ENCODE measurements at places on chromosomes 1 and 21.

DNA sequence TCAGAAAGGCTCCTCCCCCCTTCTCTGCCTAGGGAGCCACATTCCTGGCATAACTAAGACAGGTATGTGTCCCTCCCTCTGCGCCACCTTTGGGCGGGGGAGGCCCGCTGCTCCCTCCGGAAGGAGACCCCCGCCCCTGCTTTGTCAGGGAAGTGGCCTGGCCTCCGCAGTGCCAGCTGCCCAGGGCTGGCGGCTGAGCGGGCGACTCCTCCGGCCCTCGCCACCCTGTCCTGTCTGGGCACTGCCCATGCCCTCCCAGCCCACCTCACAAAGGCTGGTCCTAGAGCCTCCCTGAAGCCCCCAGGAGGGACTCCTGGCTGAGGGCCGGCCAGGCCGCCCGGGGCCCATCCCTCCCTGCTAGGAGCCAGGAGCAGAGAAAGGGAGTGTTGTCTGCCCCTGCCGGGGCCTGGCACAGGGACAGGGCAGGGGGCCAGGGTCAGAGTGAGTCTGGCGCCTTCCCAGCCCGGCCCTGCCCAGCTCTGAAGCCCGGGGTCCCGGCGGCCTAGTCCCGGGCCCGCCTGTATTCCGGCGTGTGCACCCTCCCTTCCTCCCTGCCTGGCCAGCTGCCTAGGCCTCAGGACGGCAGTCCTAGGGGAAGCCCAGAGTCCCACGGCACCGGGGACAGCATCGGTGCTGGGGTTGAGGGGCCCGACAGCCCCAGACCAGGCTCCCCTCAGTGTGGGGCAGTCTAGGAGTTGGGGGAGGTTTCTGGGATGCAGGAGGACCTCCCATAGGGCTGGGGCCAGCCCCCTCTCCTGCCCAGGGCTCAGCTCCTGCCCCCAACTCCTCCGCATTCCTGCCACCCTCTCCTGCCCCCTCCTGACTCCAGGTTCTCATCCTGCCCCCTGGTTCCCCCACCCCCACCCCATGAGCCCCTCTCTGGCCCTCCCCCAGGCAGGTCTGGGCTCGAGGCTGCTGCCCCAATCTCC lies 5.1 kb downstream of the AGRN start:
- peak; percentile 84 for DNase-seq

GRCh38 chr1:55650444-55650843 lies 435.3 kb upstream of the USP24 start:
- no peak for DNase-seq

GRCh38 chr1:116515702-116516101 lies 55.1 kb downstream of the CD58 start:
- no peak for DNase-seq

DNA sequence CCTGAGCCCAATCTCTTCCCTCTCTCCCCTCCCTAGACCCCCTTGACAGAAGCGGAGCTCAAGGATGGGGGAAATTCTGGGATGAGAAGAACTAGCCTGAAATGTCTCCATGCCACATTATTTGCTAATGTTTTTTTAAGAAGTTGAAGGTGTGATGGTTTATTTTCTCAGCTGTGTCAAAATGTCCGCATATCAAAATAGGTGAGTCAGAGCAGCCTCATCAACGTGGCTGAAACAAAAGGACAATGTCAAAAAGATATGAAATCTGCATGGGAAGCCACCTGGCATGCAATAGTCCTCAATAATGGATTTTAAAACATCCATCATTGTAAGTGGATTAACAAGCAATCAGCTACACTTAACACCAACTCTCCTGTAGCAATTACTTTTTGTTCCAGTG lies 101.4 kb downstream of the BEND5 start:
- DNase-seq, result no peak

GRCh38 chr1:211551638-211552460 lies 27.1 kb downstream of the SLC30A1 start:
- no peak for DNase-seq

DNA sequence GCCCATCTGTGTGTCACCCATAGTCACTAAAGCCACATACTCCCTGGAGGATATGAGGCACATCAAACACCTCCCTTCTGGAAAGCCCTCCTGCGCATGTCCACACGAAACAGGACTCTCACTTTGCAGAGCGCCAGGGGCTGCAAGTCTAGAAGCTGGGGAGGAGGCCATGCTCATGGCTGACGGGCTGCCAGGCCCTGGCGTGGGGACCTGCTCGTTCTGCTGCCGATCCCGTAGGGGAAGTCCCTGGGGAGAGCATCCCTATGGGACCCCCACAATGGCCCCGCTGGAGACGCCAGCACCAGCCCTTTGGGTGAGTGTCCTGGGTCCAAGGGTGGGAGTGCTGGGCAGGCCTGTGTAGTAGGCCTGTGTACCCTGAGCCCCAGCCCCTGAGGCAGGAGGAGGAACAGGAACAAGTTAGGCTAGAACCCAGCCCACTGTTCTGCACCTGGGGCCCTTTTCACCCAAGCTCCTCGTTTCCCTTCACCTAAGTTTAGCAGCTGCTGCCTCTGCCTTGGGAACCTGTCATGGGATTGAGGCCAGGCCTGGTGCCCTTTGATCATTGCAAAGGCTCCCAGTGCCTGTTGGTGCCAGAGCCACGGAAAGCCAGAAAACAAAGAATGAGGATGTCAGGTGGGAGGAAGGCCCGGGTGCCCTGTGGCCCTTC lies 9.9 kb downstream of the FAM3B start:
- no peak for DNase-seq

DNA sequence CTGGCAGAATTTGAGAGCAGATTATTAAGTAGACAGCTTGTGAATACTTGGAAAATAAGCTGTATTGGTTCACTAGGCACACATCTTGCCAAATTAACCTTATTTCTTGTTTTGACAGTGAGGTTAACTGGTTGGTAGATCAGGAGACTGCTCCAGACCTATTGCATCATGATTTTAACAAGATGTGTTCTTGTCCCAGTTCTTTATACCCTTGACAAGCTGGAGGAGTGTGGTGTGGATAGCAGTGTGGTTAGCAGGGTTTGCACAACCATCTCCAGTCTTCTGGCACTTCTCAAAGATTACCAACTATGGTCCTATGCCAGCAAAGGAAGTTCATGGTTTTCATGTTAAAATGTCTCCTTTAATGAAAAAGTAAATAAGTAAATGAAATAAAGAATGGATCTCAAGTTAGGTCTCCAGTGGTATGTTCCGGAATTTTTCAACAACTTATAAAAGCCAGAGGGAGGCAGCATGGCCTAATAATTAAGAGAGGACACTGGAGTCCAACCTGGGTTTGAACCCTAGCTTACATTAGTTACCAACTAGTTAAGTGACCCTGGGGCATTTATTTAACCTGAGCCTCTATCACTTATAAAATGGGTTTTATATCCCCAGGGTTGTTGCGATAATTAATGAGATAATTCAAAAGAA lies 34.1 kb downstream of the DDX20 start:
- no peak for DNase-seq
